Stimulated activated CD8-positive, alpha-beta memory T cell treated with anti-CD3 and anti-CD28 coated beads, Interleukin-15, amount 100 ng/mL, for 48 hours (primary cell): ENCODE measurements at places on chromosomes 16 and 17.

DNA sequence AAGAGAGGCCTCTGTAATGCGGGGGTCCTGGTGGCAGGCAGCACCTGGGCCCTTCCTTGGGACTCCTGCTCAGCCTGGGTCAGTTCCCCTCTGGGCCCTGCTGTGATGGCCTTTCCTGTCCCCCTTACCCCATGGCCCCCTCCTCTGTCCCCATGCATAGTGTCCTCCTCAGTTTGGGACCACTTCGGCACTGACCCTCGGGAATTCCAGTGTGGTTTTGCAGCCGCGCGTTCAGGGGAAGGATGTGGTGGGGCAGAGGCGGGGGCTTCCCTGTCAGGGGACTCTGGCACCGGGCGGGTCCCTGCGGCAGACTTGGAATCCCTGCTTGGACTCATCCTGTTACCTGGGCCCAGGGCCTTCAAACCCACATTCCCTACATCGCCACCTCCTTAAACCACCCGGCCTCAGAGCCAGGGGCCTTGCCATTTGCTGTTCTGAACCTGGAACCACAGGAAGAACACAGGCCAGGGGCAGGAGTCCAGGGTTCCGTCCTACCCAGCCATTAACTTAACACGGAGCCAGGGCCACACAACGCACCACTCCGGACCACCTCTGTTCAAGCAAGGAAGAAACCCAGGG is 31.4 kb upstream of the EIF1 start:
- no peak for DNase-seq

DNA sequence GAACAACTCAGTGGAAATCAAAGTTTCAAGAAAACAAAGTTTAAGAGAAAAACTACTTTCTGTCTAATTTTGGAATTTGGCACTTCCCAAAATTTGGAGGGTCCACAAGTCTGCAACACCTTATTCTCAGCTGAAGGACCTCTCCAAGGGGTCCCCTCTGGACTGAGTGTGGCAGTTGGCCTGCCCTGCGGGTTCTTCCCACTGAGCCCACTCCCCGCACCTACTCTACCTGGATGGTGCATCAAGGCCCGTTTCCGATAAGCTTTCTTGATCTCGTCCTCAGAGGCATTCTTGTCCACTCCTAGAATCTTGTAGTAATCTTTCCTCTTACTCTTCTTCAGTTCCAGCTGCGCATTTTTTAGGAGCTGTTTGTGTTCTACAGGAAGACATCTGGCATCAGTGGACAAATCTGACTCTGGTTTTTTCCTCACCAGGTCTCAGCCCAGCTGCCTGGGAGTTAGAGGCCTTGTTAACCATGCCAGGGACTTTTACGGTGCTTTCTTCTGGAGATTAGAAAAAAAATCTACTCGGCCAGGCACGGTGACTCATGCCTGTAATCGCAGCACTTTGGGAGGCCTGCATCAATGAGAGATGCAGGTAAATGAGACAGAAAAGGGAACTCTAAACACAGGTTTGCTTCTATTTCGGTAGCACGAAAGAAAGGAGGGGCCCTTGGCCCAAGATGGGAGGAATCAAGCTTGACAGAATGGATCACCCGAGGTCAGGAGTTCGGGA is 15.6 kb downstream of the CNP start:
- DNase-seq, result no peak

DNA sequence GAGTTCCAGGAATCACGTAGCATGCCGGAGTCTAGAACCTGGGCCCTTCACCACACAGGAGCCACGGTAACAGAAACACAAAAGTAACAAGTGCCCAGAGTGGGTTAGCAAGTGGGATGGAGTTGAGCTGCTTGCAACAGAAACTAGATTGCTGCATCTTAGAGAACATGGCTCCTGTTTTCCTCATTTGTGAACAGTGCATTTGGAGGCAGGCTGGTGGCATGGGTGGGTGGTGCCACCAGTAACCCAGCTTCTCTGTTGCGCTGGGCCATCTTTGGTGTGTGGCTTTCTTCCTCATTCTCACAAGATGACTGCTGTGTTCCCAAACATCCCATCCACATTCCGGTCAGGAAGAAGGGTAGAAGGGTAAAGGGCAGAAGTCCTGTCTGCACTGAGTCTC is 95.5 kb downstream of the KATNIP start:
- no peak for DNase-seq

GRCh38 chr16:78122774-78123315 is 23.4 kb downstream of the WWOX start:
- DNase-seq, result no peak

- no peak for DNase-seq
These were observed 197.1 kb upstream of the RPL38 start for GRCh38 chr17:74006371-74006770.

GRCh38 chr16:68338326-68339119 is 27.7 kb downstream of the PRMT7 start:
- no peak for DNase-seq

- no peak for DNase-seq
These were observed 950 bp upstream of the MYO1C start for GRCh38 chr17:1493291-1493980.

DNA sequence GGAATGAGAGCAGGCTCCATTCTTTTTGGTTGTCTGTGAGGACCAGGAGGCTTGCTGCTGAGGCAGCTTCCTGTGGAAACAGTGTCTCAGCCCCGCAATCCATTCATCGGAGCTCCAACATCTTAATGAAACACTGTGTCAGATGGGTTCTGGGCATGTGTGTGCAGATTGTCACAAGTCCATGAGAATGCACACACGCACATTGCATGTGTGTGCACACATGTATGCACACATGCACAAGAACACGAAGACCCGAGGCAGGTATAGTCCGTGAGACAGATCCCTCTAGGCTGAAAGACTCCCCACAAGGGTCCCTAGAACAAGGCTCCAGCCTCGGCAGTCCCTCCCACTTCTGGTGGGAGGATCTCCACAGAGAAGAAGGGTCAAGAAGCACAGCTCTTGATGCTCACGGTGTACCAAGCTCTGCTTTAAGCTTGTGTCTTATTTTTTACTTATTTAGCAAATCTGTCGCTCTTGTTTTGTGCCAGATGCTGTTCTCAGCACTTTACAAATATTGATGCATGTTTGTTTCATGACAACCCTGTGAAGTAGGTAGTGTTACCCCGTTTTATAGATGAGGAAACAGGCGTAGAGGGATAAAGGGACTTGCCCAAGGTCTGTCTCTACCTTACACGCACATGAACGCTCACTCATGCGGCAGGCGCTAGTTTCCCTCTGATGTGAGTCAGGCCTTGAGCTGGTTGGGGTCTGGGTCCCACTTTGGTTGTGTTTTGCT is 213.1 kb downstream of the SEC14L1 start:
- DNase-seq, result no peak

GRCh38 chr17:80233202-80233601 is 13.0 kb downstream of the SLC26A11 start:
- DNase-seq, result no peak

GRCh38 chr17:64087252-64088005 is 42.5 kb downstream of the ERN1 start:
- DNase-seq, result no peak

- no peak for DNase-seq
These were observed 313.3 kb upstream of the XYLT1 start for GRCh38 chr16:17784073-17784472.

GRCh38 chr17:63116228-63116627 is 150.2 kb downstream of the TANC2 start:
- DNase-seq, result no peak

DNA sequence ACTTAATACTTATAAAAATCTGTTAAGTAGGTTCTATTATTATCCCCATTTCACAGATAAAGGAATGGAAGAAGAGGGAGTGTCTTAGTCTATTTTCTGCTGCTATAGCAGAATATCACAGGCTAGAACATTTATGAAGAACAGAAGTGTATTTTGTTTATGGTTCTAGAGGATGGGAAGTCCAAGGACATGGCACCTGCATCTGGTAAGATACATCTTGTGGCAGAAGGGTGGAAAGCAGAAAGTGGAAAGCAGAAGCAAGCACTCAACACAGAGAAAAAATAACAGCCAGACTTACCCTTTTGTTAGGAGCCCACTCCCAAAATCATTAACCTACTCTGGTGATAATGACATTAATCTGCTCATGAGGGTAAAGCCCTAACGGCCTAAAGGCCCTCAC is 422.4 kb downstream of the NPIPA8 start:
- no peak for DNase-seq

DNA sequence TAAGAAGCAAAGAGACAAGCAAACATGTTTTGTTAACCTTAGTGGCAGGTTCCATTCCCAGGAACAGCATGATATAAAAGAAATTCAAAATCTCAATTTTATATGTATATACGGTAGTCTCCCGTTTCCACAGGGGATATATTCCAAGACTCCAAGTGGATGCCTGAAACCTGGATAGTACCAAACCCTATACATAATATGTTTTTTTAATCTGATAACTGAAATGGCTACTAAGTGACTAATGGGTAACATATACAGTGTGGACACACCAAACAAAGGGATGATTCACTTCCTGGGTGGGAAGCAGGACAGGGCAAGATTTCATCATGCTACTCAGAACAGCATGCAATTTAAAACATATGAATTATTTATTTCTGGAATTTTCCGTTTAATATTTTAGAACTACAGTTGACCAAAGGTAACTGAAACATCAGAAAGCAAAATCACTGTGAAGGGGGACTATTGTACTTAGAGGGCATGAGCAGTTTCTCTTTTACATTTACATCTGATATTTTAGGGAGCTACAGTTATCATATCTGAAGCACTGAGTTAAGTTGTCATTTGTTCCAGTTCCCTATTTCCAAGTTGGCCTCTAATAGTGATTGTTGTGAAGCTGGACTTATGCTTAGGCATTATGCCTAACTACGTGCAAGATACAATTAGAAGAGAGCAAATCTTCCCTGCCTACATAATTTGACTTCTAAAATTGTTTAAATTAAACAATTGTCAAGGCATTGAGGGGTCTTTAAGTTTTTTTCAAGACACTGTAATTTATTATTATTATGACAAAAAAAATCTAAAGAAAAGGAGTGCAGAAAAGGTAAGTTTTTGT is 34.1 kb upstream of the ABCA6 start:
- no peak for DNase-seq

GRCh38 chr17:58273453-58274104 is 7.2 kb downstream of the MPO start:
- DNase-seq, result no peak

DNA sequence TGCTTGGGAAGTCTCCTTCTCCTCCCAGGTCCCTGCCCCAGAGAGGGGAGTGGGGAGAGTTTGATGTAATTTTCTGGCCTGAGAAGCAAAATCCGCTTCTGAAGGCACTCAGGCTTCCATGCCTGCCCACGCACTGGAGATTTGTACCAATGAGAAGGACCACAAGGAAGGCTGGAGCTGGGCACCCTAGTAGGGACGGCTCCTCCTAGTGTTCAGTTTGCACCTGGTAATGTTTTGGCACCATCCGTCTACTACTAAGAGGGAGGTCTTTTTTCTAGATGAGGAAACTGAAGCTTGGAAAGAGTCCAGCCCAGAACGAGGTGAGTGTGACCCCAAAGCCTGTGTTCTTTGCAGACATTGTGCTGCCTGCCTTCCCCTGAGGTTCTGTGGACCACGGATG is 83.6 kb upstream of the NLRP1 start:
- no peak for DNase-seq

DNA sequence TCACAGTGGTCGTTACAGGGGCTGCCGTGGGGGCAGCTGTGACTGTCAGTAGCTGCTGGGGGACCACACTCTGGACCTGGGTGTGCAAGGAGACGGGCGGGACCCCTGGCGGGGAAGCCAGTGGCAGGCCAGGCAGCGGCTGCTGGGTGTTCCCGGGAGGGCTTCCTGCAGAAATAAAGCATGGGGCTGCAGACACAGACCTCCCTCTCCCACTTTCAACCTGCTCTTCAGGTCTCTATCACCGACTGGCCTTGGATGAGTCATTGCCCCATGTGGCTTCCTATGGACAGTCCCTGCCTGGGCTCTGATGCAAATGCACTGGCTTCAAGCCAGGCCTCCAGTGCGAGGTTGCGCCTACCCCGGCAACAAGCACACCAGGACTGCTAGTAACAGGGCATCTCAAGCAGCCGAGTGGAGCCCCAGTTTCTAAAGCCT is 17.2 kb downstream of the SREBF1 start:
- peak; percentile 75 for DNase-seq

DNA sequence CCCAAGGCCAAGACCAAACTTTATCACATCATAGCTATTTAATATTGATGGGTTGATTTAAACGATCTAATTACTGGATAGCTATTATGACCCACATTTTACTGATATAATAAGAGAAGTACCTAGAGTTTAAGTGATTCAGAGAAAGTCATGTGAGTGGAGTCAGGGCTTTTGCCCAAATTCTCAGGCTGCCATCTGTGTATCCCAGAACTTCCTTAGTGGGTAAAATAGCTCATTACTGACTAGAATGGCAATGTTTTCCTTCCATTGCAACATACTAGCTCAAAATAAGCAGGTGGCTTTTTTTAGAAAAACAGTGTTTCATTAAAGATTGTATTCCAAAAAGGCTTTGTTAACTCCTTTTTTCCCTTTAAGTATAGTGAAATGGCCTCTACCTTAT is 113.9 kb upstream of the MAF start:
- no peak for DNase-seq
